ENCODE measurements at places on chromosomes 6 and 20.
A peak's percentile ranks its signal among the peaks of the same experiment; 100 is the strongest.

DNA sequence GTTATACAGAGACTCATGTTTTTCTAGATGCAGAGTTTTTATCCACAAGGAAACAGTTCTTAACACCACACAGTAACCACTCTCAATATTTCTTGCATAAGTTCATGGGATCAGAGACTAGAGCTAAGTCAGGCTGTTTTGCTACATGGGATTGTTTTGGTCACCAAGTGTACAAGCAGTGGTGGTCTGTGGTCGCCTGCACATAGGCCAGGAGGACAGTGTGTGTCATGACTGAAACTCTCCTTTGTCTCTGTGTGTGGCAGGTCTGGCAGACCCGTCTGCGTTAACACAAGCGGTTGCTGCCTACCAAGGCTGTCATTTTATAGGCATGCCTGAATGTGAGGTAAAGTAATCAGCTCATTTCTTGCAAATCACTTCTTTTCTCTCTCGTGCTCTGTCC, 18.9 kb downstream of the WRNIP1 start:
- DNase-seq, result no peak

- DNase-seq, result no peak
These were observed 44.5 kb downstream of the PXDC1 start for GRCh38 chr6:3707024-3707423.

- no peak for DNase-seq
These were observed 172.1 kb downstream of the CDKAL1 start for GRCh38 chr6:20706238-20706938.

DNA sequence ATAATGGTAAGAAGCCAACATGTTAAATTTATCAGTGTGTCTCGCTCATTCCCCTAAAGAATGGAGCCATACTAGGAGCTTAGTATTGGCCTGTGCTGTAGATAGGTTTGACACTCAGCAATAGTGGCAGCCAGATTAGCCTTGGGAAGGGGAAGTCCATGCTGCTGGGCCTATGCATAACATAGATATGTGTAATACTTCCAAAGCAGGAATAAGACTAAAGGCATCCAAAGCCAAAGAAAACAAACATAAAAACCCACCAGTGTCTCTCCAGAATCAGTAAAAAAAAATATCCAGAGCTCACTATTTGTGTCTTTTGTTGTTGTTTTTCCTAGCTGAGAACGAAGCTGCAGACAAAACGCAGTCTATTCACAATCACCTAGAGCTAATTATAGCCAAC, 104.2 kb upstream of the STXBP5 start:
- DNase-seq, result peak; percentile 62

DNA sequence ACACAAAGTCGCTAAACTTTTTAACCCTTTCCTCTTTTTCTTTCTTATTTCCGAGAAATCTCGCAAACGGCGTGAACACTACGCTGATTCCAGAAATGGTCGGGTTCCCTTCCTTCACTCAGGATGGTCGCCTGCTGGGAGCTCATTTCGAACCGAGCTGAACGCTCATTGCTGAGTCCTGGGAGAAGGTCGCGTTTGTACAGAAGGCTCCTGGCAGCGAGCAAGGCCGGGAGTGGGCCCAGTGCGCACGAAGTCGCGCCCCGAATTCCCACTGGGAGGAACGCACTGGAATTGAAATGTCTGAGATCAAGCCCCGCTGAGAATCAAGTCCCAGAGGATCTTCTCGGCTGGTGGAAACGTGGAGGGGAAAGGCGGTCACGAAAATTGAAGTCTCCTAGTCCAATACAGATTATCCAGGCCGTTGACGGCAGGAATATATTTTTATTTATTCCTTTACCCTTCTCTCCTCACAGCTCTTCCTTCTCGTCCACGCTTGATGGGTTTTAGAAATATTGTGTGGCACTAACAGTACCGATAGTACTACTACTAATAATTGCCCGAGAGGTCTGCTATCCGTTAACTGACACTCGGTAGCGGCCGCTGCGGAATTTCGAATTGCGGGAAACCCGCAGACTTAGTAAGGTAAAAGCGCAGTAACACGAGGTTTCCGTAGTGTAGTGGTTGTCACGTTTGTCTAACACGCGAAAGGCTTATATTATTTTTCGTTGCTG, 207.2 kb upstream of the ZNF184 start:
- no peak for DNase-seq

DNA sequence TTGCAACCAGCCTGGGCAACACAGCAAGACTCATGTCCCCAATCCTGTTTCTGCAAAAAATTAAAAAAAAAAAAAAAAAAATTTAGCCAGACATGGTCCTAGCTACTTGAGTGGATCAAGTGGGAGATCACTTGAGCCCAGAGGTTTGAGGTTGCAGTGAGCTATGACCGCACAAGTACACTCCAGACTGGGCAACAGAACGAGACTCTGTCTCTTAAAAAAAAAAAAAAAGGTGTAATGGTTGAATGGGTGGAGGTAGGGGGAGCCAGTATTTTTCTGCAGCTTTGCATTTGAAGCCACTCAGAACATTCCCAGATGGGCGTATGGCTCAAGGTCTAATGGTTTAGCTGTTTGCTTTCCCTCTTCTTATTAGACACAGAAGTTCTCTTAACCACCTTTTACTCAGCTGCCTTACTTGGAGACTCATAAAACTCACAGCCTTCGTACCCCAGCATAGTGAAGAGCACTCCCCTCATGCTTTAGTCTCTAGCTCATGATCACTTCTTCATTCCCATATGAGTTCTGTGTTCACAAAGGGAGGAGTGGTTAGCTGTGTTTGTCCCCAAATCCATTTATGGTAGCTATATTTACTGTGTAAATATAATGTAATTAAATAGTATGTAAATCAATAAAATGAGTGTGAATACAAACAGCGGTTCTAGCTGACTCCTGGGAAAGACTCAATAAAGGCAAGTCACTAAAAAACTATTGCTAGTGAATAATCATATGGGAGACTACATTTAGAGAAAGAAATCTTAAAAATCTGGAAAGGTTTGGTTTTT, 9.0 kb downstream of the FKBP1A start:
- no peak for DNase-seq

DNA sequence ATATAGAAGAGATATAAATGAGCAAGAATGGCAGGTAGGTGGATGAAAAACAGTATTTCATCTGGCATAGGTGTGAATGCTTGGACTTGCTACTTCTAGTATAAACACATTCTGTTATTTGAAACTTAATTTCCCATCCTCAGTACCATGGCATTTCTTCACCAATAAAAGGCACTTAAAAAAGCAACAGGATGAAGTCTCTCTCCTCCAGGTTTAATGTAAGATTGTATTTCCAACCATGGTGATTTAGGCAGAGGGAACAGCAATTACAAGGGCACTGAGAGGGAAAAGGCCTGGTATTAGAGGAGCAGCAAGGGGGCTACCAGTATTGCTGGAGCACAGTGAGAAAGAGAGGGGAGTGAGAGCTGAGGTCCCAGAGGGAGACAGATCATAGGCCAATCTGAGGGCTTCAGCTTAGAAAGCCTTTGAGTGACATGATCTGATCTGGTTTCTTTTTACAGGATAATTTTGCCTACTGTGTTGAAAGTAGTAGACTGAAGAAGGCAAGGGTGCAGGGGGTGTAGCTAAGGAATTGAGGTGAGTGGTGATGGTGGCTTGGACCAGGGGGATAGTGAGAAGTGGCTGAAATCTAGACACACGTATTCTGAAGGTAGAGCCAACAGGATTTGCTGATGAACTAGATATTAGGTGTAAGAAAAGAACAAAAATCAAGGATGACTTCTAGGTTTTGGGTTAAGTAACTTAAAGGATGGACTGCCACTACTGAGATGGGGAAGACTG, 67.8 kb upstream of the SMIM29 start:
- no peak for DNase-seq

DNA sequence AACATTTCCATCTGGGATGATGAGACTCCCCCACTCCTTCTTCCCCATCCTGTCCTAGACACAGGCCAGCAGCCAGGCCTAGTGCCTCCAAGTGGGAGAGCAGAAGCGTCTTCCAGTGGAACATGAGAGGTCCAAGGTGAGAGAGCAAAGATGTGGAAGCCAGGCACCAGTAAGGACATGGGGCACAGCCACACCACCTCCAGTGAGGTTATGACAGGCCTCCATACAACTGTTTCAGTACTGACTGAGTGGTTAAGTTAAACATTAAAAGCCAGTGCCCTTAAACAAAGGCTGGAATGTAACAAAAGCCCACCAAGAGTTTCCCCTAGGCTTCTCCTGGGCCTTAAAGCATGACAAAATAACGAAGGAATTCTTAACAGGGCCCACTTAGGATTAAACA, 5.3 kb downstream of the ZBTB24 start:
- no peak for DNase-seq

DNA sequence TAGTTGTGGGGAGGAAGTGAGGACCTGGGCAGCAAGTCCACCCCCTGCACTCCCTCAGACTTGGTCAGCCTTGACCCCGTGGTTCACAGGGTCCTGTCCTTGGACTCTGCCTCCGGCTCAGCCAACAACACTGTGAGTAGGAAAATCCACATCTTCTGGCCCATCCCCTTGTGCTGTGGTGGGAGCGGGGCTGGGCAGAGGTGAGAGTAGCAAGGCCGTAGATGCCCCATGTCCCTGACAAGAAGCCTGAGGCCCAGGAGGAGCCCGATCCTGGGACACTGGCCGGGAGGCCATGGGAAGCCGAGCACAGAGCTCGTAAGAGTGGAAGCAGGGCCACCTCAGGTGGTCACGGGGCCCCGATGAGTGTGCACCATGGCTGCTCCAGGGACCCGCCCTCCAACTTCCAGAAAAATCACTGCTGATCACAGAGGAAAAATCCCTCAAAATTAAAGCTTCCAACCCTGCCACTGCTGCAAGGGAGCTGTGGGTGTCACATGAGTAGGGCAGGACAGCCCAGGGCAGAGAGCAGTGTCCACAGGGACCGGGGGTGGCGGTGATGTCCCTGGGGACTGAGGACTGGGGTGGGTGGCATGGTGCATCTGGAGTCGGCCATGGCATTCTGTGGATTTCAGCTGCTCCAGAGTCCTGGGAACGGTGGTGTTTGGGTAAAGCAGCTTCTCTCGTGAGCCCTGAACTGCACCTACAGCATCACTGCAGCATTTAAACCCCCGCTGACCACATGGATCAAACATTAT, 189.4 kb downstream of the DLL1 start:
- DNase-seq, result no peak

DNA sequence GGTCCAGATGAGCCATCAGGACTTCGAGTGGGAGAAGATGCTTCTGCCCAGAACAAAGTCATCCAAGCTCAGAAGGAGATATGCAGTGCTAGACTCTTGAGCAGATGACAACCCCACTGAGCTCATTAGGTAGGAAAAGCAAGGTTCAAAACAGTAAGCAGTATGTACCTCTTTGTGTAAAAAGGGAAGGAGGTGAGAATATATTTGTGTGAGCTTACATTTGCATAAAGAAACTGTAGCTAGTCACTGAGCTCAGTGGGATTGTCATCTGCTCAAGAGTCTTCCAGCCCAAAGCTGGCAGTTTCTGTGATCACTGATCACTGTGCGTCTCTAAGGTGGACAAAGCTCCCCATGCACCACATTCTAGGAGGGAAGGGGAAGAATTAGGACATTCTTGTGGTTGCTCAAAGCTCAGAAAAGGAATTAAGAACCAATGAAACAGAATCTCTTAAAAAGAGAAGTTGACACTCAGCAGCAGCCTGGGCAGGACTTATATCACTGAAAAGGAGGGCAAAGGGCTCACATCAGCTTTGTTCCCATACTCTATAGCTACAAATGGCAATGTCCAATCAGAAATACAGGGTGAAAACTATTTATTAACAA, 90.0 kb upstream of the MAFB start:
- DNase-seq, result no peak

DNA sequence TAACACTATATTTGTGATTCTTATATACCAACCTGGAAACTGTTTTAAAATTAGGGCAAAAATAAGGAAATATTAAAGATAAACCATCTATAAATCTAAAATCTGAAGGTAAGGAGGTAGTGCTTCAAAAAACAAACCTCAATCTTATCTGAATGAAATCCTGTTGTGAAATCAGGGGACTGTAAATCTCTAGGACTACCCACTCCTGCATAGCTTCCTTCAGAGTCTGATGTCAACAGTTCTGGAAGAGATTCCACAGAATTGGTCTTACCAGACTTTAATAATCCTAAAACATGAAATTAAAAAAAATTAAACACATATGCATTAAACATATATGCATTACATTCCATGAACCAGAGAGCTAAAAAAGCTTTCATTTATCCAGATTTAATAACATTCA, 51.4 kb downstream of the IBTK start:
- DNase-seq, result no peak

DNA sequence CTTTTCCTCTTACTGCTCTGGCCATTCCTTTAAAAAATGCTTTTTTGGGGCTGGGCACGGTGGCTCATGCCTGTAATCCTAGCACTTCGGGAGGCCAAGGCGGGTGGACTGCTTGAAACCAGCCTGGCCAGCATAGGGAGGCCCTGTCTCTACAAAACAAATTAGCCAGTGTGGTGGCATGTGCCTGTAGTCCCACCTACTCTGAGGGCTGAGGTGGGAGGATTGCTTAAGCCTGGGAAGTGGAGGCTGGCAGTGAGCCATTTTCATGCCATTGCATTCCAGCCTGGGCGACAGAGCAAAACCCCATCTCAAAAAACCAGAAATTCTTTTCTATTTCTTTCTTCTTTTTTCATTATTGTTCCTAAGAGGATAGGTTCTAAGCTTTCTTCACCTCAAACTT, 36.9 kb upstream of the RNF144B start:
- no peak for DNase-seq

DNA sequence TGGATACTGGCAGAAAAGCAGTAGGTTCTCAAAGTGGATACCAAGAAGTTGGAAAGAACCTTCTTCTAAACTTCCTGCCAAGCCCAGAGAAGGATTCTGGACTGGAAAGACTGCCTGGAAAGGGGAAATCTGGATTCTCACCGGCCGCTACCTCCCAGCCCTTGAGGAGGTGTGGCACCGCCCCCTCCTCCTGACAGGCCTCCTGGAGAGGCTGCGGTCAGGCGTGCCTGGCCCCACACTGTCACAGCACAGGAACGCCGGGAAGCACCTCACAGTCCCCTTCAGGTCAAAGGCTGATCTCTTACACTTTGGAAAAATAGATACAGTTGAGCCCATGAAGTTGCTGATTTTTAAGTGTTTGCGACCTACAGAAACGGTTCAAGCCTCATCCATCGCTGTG, 16.3 kb upstream of the PDE10A start:
- no peak for DNase-seq

DNA sequence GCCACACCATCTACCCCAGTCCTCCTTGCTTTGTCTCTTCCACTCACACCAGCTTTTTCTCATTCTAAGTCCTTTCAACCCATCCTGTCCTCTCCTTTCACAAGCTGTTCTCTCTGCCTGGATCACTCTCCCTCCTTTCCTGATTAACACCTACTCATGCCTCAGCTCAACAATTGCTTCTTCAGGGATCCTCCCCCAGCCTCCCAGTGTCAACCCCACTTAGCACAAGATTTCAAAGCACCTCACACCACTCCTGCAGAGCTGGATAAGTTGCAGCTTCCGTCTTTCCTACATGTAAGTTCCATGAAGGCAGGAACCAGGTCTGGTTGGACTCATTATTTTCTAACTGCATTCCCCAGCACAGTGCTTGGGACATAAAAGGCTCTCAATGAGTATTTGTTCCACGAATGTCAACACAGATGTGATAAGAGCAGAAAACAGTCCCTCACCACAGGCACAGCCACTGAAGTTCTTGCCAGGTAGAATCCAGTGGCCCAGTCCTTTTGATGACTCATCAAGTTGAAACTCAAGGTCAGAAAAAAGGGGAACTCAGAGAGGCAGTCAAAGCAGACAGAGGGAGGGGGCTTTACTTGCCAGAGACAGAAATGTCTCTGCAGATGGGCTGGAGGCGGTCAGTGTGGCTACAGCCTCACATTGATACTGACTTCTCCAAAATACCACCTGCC, 193.4 kb upstream of the PRDM1 start:
- no peak for DNase-seq

- DNase-seq, result no peak
These were observed 131.7 kb upstream of the HDGFL1 start for GRCh38 chr6:22437665-22438064.

- no peak for DNase-seq
These were observed 23.6 kb upstream of the TGM6 start for GRCh38 chr20:2357114-2357513.
